ENCODE measurements at places on chromosomes 11 and 22.

- DNase-seq: no peak
Measured at GRCh38 chr11:12029119-12029518, 20.7 kb upstream of the DKK3 start.

GRCh38 chr11:48020092-48020755 lies 39.9 kb downstream of the PTPRJ start:
- DNase-seq: no peak

DNA sequence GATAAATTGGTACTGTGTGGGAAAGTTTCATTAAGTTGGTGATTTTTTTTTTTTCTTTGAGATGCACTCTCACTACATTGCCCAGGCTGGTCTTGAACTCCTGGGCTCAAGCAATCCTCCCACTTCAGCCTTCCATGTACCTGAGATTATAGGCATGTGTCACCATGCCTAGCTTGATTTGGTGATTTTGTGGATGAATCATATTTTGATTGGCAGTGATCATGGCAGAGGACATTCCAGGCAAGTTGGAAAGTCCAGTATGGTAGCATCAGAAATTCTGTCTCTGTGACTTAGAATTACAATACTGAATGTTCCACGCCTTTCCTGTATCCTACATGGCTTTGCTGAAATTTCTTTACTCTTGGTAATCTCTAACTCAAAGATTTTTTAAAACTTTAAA lies 49.4 kb downstream of the HORMAD2 start:
- DNase-seq: no peak

DNA sequence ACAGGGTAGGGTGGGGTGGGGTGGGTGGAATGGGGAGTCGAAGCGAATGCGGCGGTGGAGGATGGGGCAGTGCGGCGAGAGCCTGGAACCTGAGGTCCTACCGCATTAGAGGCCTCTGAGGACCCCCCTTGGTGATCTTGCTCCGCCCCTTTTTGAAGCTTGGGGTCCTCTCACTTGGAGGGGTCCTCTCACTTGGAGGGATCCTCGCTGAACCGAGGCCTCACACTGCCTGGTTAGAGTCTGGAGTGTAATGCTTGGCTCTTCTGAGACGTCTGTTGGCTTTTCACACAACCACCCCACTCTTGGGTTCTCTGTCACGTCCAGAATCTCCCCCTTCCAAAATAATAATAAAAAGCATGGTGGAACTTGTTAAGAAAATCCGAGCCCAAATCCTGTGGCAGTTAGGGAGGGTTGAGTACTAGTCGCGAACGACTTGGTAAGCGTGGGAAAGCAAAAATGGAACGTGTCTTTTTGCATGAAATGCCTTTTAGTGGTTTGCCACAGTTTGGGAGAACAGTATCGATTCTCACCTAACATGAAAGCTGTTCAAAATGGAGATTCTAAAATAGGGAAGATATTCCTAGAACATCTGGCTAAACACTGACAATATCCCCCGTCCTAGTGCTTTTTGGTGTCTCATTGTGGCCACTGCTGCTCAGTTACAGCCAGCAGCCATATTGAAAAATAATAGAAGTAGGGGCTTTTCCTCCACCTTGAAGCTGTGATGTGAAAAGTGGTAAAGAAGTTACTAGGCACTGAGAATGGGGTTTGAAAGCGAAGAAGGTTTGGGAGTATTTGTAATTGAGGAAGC lies 822 bp downstream of the RBX1 start:
- DNase-seq: no peak

- DNase-seq: no peak
Measured at GRCh38 chr11:132751516-132752250, 780.6 kb downstream of the OPCML start.

- DNase-seq: no peak
Measured at GRCh38 chr11:44877571-44878497, 72.8 kb downstream of the TP53I11 start.

DNA sequence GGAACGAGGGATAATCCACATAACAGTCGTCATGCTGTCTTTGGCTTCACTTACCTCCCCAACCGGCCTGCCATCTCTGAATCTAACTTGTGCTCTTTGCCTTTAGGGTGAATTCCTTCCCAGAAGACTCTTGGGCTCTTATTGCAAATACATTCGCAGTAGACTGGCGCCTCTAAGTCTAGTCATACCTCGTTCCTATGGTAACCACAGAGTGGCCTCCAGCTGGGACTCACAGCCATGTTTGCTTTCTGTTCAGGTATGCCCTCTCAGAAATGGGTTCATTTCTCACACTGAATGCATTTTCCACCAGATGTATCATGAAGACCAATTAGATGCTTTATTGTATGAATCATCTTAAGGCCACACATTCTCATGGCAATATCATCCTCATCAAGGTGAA lies 112.7 kb downstream of the FAR1 start:
- DNase-seq: no peak

DNA sequence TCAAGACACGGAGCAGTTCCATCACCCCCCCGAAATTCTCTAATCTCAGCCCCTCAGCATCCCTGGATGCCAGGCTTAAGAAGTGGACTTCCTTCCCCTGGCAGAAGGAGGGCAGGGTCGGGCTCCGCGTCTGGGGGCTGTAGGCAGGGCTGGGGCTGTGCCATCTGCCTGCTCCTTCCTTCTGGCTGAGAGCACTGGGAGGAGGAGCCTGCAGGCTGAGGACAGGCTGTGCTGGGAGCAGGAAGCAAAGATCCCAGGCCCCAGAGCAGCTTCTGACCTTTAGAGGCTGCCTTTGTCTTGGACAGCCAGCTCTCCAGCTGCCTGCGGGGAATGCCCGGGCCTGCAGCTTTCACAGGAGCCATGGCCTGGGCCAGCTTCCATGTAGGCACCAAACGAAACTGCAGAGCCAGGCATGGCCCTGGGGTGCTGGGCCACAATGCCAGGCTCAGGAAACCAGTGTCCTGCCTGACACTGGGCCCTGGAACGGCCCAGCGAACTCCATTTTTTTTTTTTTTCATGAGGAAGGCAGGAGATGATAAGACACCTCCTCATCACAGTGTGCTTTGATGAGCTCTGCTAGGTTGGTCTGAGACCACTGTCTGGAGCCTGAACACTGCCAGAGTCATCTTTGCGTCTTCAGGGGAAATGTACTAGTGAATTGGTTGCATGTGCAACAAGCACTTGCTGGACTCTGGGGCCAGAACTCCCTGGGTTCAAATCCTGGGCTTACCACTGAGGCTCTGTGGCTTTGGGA lies 67.9 kb downstream of the MCM5 start:
- peak; percentile 89 for DNase-seq

DNA sequence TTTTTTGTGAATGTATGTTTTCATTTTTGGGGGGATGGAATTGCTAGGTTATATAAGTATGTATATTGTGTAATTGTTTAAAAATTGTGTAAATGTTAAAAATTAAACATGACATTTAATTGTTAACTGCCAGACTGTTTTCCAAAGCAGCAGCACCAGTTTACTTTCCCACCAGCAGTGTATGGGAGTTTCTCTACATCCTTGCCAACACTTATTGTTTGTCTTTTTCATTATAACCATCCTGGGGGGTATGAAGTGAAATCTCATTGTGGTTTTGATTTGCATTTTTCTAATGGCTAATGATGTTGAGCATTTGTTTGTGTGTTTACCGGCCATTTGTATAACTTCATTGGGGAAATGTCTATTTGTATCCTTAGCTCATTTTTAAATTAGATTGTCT lies 31.7 kb upstream of the RRAS2 start:
- DNase-seq: no peak

DNA sequence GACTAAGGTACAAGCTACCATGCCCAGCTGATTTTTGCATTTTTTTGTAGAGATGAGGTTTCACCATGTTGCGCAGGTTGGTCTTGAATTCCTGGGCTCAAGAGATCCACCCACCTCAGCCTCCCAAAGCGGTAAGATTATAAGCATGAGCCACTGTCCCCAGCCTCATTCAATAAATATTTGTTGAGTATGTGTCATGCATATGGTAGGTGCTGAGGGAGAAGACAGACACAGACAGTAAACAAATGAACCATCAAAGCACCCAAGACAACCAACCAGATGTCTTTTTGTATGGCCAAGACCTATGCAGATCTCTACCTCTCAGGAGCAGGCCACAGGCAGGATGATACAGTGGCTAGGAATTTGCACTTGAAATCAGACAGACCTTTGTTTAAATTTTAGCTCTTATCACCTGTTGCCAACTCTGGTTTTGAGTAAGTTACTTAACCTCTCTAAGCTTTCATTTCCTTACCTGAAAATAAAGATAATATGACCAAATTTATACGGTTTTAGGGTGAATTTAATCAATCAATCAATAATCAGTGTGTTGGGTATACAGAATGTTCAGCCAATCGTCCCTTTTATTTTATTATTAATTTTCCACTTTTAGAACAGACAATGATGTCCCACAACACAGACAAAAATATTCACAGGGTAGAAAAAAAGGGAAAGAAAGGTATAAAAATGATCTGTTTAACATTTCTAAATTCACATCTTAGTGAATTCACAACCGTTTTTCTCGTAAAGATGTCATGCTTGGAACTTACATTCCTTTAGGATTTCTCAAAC lies 128.2 kb downstream of the SGSM3 start:
- DNase-seq: no peak

GRCh38 chr22:29105468-29105867 lies 32.6 kb downstream of the KREMEN1 start:
- no peak for DNase-seq

DNA sequence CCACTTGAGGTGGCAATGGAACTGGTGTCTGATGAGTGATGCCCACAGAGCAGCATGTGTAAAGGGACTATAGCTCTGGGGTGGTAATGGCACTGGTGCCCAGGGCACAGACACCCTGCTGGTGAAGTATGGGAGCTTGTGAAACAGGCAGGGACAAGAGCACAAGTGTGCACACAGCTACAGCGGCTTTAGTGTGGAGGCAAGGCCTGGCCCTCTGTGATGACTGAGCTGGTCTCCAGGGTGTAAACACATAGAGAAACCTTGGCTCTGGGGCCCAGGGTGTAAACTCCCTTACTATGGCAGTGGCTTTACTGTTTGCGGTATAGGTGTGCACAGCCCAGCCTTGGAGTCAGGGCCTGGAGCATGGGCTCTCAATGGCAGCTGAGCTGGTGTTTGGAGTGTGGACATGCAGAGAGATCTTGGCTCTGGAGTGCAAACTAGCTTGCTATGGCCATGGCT lies 46.3 kb downstream of the BIRC2 start:
- DNase-seq: no peak

DNA sequence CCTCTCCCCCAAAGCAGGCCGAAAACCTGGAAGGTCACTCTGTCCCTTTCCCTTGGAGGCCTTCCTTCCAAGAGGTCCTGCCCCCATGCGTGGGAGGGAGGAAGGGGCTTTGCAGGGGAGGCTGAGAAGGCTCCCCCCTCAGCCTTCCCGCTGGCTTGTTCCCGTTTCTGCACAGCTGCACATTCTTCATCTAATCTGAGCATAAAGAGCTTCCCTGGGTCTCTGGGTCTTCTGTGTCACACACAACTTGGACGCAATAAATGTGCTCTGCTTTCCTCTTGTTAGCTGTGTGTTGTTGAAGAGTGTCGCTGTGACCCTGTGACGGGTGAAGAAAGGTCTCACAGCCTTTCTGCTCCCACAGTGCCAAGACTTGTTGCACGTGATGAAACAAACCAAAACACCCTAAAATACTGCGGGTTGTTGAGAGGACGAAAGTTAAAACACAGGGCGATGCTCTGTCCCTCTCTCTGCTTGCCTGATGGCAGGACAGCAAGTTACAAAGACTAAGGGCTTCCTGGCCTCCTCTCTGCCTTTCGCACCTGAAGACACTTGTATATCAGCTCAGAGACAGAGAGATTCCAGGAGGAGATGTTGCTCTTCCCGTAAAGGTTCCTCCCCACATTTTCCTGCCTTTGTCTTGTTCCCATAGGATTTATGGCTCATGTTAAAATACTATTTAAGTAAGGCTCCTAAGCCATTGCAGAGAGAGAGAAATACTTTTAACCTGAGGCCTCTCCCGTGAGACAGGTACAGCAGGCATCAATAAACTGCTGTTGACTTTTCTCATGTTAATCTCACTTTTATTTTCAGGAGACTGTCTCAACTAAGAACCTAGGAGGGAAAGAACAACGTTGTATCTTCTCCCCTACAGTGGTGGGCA lies 15.4 kb upstream of the IFITM3 start:
- peak; percentile 45 for DNase-seq

- no peak for DNase-seq
Measured at GRCh38 chr11:19199771-19200170, 2.0 kb downstream of the CSRP3 start.

GRCh38 chr11:22244986-22245592 lies 52.2 kb downstream of the ANO5 start:
- DNase-seq: no peak

GRCh38 chr22:20165913-20166312 lies 15.1 kb upstream of the CCDC188 start:
- no peak for DNase-seq

GRCh38 chr22:29872989-29873388 lies 10.0 kb upstream of the MTMR3 start:
- DNase-seq: no peak

DNA sequence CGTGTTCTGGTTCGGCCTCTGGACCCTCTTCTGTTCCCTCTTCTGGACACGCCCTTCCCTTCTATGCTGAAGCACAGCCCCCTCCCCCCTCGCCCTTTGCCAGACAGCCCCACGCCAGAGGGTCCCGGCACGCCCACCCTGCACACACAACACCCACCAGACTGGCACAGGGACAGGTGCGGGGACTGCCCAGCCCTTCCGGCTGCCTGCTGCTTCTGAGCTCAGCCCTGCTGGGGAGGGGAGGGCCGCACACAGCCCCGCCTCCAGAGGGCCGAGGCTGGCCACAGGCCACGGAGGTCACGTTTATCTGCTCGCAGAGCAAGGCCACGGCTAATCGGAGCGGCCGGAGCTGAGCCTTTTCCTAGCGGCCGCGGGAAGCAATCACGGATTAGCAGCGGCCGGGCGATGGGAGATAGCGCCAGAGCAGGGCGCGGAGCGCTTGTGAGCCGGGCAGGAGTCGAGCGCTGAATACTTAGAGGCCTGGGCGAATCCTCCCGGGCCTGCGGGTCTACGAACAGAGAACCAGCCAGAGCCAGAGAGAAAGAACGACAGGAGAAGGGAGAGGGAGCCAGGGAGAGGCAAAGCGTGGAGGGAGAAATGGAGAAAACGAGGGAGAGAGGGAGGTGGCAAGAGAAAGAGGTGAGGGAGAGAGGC lies 21.5 kb downstream of the OTUB1 start:
- peak; percentile 34 for DNase-seq

DNA sequence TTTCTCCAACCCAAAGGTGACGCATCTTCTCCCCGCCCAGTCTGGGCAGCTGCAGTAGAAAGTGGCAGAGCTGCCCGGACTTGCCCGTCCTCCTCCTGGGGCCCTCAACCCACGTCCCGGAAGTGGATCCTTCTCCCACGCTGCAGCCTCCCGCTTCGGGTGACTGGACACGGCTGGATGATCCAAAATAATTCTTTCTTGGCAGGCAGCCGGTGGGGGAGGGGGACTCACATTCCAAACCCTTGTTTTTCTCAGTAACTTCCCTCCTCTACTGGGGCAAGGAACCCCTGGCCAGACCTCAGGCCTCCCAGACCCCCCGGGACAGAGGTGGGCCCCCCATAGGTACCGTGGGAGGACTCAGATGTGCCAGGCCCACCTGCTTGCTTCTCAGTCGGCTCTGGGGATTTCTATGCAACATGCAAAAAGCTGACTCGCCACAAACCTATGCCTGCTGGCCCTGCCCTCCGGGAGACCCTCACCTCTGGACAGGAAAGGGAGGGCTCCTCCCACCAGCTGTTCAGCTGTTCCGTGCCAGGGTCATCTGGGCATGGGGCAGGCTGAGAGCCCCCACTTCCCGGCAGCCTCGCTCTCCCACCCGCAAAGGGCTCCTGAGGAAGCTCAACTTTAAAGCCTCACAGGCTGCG lies 1.4 kb downstream of the PLXNB2 start:
- peak; percentile 86 for DNase-seq

- no peak for DNase-seq
Measured at GRCh38 chr11:111429066-111429506, 50.0 kb upstream of the POU2AF1 start.
